ENCODE measurements at places on chromosomes 3 and 15. TPM values are rescaled to one million over a fixed set of nuclear protein-coding genes. Genes with fewer than 3 reads are reported as not detected.

- no peak for DNase-seq
Observed at GRCh38 chr3:115090712-115091111, 56.4 kb downstream of the ZBTB20 start.

The CGNL1 gene
- total RNA-seq: not detected

- no peak for DNase-seq
Observed at GRCh38 chr3:106552351-106553043, 683.7 kb upstream of the CBLB start.

- DNase-seq: no peak
Observed at GRCh38 chr3:195163719-195164572, 107.0 kb downstream of the XXYLT1 start.

- DNase-seq: no peak
Observed at GRCh38 chr3:89787979-89788378, 680.6 kb downstream of the EPHA3 start.

DNA sequence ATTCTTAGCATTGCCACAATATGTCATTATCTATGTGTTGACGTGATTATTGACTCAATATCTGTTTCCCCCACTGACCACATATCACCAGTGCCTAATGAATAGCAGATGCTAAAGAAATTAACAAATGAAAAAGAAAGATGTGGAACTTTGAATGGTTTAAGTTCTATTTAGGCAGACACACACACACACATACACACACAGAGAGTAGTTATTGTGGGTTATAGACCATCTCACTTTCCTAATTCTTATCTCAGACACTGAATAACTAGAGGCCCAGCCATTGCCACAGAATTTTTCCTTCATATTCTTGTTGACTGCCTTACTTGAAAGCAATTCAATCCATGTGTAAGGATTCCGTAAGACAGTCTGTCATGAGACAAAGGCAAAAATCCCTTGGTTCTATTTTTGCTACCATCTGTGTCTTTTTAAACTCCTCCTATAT is 61.9 kb upstream of the PHLDB2 start:
- no peak for DNase-seq

DNA sequence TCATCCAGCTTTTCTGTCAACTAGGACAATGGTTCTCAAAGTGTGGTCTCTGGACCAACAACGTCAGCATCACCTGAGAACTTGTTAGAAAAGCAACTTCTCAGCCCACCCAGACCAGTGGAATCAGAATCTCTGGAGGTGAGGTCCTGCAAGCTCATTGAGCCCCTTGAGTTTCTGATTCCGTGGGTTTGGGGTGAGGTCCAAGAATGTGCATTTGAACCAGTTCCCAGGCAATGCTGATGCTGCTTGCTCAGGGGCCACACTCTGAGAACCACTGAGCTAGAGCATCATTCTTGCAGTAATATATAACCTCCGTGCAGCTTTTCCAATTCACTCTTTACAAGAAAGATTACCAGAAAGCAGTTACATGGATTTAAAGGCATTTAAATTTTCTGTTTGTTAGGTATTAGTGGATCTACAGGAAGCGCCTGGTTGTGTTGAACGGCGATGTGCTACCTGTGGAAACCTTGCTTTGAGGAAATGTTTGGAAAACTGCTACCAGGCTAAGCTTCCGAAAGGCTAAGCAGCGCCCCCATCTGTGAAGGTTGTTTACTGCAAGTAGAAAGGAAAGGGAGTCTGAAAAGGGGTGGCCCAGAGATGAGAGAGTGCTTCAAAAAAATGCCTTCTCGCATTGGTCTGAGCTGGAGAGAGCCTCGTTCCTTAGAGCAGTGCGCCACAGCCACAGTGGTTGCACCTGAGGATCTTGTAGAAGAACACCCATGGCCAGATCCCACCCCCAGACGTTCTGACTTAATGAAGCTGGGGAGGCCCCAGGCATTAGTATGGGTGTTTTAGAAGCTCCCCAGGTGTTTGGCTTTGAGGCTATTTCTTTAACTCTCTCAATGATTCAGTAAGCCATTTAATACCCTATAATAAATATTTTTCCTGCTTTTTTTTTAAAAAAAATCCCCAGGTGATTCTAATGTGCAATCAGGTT is 50.0 kb downstream of the RLBP1 start:
- DNase-seq: no peak

GRCh38 chr3:190323246-190323626 is 990 bp upstream of the CLDN1 start:
- DNase-seq: no peak

DNA sequence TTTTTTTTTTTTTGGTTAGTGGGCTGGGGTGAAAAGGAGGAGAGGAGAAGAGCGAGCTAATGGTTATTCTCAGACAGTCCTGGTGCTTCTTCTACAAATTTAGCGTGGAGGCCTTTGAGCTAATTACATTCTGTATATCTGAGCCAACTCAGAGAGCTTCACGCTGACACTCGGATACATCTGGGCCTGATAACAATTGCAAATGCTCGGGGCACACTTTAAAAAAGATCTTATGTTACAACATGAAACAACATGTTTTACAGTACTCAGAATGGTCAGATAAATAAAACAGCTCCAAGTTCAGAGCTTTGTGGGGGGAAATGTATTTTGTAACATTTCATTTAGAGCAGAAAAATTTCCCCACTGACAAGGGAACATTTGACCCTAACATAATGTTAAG is 966.9 kb upstream of the NR2F2 start:
- no peak for DNase-seq

The DIPK2A gene
- 10.2 TPM for total RNA-seq

- peak; percentile 46 for DNase-seq
Observed at GRCh38 chr3:112734736-112735350, 93.9 kb upstream of the CCDC80 start.

GRCh38 chr3:13574798-13575451 is 26.0 kb downstream of the FBLN2 start:
- DNase-seq: peak; percentile 56

- no peak for DNase-seq
Observed at GRCh38 chr15:57655809-57656208, 50.7 kb upstream of the POLR2M start.

The UNC13C gene
- not detected for total RNA-seq

DNA sequence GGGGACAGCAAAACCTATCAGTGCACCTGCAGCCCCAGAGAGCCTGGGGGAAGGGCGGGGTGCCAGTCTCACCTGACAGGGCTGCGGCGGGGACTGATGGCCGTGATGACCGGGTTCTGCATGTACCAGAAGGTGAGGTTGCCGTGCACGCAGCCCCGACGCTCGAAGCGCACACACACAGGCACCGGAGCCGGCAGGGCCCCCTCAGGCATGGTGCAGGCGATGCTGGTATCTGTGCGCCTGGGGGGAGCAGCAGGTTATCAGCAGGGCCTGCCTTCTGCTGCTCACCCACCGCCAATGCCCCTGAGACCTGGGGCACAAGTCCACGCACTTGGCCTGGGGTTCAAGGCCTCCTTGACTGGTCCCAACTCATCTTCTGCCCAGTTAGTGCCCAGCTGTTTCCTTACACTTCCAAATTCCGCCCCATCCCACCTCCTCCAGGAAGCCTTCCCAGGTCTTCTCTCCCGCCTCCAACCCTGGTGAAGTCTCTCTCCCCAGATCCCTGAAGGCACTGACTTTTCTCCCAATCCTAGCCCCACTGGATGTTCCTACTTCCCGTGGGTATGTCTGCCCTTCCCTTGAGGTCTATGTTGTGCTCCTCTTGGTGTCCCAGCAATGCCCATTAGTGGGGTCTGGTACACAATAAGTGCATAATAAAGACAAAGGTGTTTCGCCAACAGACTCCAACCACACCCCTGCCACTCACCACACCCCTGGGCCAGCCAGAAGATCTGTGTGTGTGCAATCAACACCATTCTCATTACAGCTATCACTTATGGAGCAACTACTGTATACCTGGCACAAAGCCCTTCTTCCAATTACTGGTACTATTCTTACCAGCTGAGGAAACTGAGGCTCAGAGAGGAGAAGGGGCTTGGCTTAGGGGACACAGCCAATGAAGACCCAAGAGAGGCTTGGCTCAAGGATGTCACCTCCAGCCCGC is 28.9 kb downstream of the H1-8 start:
- DNase-seq: no peak

DNA sequence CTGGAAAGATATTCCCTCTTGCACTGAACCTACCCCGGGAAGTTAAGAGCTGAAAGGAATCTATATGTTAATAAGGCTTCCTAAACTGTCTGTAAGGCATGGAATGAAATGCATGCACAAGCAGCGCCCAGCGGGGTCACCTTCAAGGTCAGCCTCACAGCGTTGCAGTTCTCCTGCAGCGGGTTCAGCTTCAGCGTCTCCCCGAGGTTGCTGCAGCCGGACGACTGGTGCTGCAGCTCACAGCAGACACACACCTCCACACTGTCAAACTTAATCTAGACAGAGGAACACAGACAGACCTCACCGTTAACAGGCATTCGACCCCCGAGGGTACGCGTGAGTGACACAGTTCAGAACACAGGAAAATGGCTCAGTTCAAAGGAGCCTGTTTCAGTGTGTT is 73.3 kb downstream of the NSMCE3 start:
- DNase-seq: no peak

DNA sequence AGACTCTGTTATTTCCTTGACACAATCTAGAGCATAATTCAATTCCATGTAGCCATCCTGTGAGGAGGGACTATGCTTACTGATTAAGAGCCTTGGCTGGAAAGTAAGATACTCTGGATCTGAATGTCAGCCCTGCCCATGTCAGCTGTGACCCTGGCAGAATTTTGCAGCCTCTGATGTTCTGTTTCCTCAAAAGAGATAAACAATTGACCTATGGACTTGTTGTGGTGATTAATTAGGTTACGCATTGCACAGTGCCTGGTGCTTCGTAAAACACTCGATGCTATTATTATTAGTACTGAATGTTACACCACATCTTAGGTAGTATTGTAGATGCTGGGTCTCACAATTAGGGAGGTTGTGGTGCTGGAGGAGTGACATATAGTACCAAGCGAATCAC is 161.3 kb upstream of the MEIS2 start:
- no peak for DNase-seq

The DZIP1L gene
- 0.22 TPM for total RNA-seq

DNA sequence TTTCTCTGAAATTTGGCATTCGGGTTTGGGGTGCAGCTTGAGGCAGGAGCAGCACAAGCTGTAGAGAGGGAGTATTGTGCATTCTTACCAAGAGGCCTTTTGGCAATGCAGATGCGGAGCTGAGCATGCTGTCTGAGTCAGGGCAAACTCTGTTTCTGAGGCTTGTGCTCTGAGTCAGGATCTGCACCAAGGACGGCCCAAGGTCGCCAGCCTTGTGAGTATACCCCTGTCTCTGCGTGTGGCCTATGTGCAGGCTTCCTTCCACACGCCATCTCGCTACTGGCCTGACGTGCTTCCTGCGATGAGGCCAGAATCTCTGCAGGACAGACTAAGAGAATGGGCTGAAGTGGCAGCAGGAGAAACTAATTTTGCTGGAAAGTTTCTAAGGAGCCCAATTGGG is 83.8 kb upstream of the ROPN1 start:
- DNase-seq: no peak

The TRAIP gene
- 23.0 TPM for total RNA-seq

DNA sequence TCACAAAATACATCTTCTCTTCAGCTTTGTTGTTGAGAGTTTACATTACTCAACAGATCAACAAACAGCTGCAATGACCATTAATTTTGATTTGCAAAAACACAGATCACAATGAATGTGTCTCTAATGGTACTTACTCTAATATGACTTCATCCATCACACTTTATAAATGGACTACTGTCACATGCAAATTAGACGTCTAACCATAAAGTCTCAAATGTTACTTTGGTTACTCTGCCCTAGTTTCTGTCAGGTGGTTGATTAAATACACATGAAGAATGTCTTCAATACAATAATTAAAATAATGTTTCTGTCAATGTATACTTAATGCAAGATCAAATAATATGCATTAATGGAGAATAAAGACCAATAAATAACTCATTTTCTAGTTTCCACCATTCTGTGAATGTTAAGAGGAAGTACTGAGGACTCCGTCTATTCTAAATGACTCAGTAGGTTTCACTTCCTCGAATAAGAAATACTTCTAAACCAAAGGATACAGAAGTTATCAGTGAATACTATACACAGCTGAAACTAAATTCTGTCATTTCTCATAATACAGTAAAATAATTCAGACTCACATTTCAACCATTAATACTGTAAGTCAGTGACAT is 145.8 kb downstream of the CBLB start:
- no peak for DNase-seq

DNA sequence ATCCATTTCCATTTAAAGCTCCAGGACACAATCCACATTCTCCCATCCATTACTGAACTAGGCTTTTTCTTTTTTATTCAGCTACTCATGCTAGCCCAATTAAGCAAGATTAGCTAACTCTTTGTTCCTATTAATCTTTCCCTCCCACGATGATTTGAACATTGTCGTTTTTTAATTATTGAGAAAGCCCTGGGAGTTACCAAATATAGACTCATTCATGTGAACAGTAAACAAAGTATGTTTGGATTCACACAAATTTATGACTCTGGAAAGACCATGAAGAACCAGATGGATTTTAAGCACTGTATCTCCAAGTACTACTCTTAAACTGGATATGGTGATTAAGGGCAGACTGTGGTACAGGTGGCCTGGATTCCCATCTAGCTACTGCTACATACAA is 82.2 kb downstream of the STRIT1 start:
- no peak for DNase-seq

The PLCB2 gene
- 43.6 TPM for total RNA-seq

- no peak for DNase-seq
Observed at GRCh38 chr3:16427103-16427965, 86.2 kb downstream of the RFTN1 start.

The SEMA6D gene
- not detected for total RNA-seq

DNA sequence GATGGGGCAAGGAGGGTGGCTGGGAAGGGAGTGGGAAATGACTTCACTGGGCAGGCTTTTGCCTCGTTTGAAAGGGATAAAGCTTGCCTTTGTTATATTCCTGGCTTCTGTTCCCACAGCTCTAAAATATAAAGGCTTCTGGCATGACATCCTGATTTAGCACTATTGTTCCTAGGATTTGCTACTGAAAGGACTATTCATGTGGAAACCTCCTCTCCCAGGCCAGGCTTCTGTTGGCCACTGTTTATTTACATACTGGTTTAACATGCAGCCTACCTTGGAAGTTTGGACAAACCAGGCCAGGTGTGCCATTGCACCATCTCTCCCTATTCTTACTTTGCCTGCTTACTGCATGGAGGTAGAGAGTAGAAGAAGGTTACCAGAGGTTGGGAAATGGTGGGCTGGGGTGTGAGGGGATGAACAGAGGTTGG is 2.4 kb upstream of the LMCD1 start:
- DNase-seq: no peak

- no peak for DNase-seq
Observed at GRCh38 chr3:23238578-23238977, 35.5 kb downstream of the UBE2E2 start.
